ENCODE measurements at places on chromosomes 13 and 19. TPM values are rescaled to one million over a fixed set of nuclear protein-coding genes. Genes with fewer than 3 reads are reported as not detected.

- peak; percentile 40 for DNase-seq
Measured at GRCh38 chr13:110874508-110874960, 40.3 kb downstream of the ANKRD10 start.

Gene ZNF729
- total RNA-seq = not detected

- DNase-seq = no peak
Measured at GRCh38 chr13:96671073-96671472, 323.2 kb downstream of the OXGR1 start.

Gene LGALS16
- not detected for total RNA-seq

DNA sequence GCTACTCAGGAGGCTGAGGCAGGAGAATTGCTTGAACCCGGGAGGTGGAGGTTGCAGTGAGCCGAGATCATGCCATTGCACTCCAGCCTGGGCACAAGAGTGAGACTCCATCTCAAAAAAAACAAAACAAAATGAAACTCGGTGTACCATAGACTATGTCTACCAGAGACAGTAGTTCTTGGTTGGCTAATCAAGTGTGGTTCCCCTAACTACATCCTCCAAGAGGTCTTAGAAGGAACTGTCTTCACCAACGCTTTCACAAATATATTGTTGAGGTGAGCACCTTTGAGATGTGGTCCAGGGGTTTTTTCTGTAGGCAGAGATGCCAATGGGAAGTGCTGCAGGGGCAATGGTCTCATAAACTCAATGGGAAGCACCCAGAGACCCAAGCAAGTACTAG is 48.0 kb downstream of the RFC3 start:
- DNase-seq = no peak

Gene ACP7
- total RNA-seq = not detected

Gene LRFN3
- total RNA-seq = 20.4 TPM

DNA sequence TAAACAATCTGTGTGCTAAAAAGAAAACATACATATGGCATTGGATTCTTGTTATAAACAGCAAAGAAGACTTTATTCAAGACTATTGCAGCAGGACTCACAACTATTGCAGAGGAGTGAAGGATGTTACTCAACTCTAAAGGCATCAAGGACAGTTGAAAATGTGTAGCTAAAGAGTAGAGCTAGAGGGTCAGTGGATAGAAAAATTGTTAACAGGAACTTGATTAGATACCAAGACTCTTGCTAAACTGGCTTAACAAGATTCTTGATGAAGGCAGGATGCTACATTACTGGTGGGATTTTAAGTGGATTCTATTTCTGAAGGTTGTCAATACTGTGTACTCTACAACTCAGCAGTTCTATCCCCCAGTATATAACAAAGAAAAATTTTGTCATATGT is 1183.3 kb downstream of the SLITRK1 start:
- DNase-seq = no peak

DNA sequence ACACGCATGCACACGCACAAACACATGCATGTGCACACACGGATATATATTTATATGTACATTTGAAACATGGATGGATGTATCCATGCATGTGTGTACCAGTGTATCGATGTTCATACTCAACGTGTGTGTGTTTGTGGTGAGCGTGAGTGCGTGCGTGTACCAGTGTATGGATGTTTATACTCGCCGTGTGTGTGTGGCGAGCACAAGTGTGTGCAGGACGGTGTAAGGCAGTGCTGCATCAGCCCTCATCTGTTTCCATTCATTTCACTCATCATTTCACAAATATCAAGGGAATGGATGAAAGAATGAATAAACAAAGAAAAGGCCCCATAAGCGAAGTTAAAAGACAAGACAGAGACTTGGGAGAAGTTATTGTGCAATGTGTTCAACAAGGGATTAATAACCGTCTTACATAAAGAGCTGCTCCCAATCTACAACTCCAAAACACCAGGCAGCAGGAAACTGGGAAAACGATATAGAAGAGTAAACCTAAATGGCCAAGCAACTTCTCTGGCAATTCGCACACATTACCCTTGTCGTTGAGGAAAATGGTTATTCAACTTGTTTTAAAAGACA is 21.7 kb upstream of the MIER2 start:
- DNase-seq = no peak

- DNase-seq = peak; percentile 17
Measured at GRCh38 chr19:2477732-2478191, 1.8 kb downstream of the GADD45B start.

Measured in HFFc6 (cell line).